ENCODE measurements at places on chromosomes 6 and 20.

- no peak overlapping the region for H3K4me3 ChIP-seq
- no peaks in the 10 kb centered on the region for H3K36me3 ChIP-seq
- H3K4me1 ChIP-seq: no peaks in the 10 kb centered on the region
- no peak overlapping the region for H3K27ac ChIP-seq
- no peak for DNase-seq
These were observed 20.0 kb upstream of the TMEM14A start for GRCh38 chr6:52650941-52651340.

DNA sequence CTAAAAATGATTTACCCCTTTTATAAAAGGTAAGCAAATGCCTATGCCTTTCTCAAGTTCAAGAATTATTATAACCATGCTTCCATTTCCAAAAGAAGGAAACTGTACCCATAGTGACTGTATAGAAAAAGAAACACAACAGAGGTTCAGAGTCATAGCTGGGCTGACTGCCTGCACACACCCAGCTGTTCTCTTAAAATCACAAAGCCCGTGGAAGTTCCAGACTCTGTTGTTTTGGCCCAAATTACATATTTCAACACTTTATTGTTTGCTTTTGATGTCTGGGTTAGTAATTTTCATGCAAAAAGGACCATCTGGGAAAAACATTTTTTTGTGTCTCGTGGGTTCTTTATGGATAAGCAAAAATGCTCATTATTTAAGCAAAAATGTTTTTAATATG is 99.2 kb downstream of the LCA5 start:
- DNase-seq: no peak
- no peak overlapping the region for H3K27ac ChIP-seq
- no peaks in the 10 kb centered on the region for H3K4me1 ChIP-seq
- H3K27me3 ChIP-seq: no peaks in the 10 kb centered on the region

GRCh38 chr20:50043573-50044352 is 61.0 kb downstream of the SNAI1 start:
- no peak overlapping the region for H3K4me3 ChIP-seq
- no peak for DNase-seq
- H3K36me3 ChIP-seq: no peaks in the 10 kb centered on the region
- H3K27me3 ChIP-seq: peaks cover 12% of the 10 kb centered on the region
- H3K27ac ChIP-seq: no peak overlapping the region
- H3K4me1 ChIP-seq: peaks cover 18% of the 10 kb centered on the region

DNA sequence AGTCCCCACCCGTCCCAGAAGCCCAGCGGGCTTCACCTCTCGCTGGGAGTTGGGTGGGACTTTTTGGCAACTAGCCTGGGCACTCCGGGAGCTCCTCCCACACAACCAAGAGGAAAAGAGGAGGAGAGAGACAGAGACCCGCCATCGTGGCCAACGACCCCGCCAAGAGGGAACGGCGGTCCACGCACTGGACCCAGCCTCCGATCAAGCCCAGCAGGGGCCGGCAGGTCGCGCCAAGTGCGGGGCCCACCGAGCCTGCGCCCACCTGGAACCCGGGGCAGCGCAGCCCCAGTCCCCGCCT is 3.0 kb upstream of the TMEM14C start:
- peaks cover 9% of the 10 kb centered on the region for H3K36me3 ChIP-seq
- H3K4me3 ChIP-seq: peak overlapping the region; percentile 82
- DNase-seq: no peak
- H3K27me3 ChIP-seq: no peaks in the 10 kb centered on the region
- peaks cover 43% of the 10 kb centered on the region for H3K4me1 ChIP-seq

GRCh38 chr6:33390173-33390572 is 1.4 kb upstream of the KIFC1 start:
- H3K27ac ChIP-seq: peak overlapping the region; percentile 95
- DNase-seq: no peak
- H3K36me3 ChIP-seq: peaks cover 22% of the 10 kb centered on the region
- H3K4me3 ChIP-seq: no peak overlapping the region
- H3K27me3 ChIP-seq: no peaks in the 10 kb centered on the region

GRCh38 chr20:12318043-12318442 is 400.4 kb downstream of the BTBD3 start:
- no peaks in the 10 kb centered on the region for H3K36me3 ChIP-seq
- no peak overlapping the region for H3K4me3 ChIP-seq
- no peaks in the 10 kb centered on the region for H3K27me3 ChIP-seq
- H3K27ac ChIP-seq: no peak overlapping the region

- peaks cover 15% of the 10 kb centered on the region for H3K27me3 ChIP-seq
- DNase-seq: no peak
- H3K36me3 ChIP-seq: no peaks in the 10 kb centered on the region
- H3K4me3 ChIP-seq: no peak overlapping the region
- H3K27ac ChIP-seq: no peak overlapping the region
These were observed 216.8 kb upstream of the CITED2 start for GRCh38 chr6:139591075-139591865.

DNA sequence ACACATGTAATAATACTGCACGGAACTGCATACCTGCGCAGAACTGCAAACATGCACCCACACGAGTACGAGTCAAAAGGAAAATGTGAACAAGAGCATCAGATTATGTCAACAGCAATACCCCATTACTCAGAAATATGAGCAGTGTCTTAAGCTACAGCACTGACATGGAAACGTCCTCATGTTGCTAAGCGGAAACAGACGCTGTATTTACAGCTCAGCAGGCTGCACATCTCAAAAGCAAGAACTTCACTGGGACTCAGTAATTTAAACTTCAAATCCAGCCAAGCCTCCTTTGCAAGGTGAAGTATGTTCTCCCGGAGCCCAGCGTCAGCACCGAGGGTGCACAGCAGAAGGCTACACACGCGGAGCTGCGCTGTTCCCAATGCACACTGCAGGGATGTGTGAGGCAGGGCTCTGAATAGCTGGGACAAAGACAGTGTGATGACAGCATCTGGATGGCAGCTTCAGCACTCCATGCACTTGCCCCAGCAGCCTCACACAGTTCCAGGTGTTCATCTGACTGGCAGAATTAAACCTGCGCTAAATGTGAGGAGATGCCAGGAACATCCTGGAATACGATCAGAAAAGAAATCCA is 202.8 kb downstream of the WDR27 start:
- H3K4me1 ChIP-seq: no peaks in the 10 kb centered on the region
- H3K4me3 ChIP-seq: no peak overlapping the region

GRCh38 chr6:163348789-163349680 is 65.5 kb upstream of the QKI start:
- H3K4me1 ChIP-seq: no peaks in the 10 kb centered on the region
- H3K27ac ChIP-seq: no peak overlapping the region
- DNase-seq: no peak
- H3K27me3 ChIP-seq: no peaks in the 10 kb centered on the region
- no peak overlapping the region for H3K4me3 ChIP-seq

DNA sequence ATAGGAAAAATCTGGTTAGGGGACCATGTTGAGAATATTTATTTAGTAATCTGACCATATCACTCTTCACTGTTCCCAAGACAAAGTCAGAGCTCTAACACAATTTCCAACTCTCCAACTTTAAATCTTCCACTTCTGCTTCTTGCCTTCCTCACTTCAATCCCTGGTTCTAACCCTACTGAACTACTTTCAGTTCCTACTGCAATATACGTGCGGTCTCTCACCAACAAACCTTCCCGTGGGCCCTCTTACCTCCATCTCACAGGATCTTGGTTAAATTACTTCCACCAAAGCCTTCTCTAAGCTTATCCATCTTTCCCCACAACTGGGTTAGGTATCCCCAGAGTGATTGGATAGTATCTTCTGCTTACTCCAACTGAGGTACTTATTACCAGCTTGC is 8.0 kb downstream of the EIF2S2 start:
- no peaks in the 10 kb centered on the region for H3K27me3 ChIP-seq
- peaks cover 69% of the 10 kb centered on the region for H3K4me1 ChIP-seq
- DNase-seq: no peak
- peaks cover 89% of the 10 kb centered on the region for H3K36me3 ChIP-seq

DNA sequence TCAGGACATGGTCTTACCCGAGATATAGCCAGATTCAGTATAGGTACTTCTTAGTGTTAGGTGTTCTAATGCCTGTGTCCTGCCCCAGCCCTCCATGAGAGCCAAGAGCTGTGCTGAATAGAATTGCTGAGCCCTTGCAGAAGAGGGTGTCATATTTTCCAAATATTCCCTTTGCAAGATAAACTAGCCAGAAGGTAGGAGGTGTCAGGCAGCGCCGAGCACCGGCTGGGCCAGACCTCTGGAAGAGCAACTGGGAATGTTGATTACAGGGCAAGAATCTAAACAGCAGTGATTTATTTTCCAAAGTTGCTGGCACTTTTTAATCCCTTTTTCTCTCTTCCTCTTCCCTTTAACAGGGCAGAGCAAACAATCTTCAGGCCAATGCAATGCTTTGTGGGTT is 37.1 kb upstream of the EZR start:
- H3K27ac ChIP-seq: no peak overlapping the region
- H3K4me3 ChIP-seq: no peak overlapping the region
- H3K4me1 ChIP-seq: peaks cover 7% of the 10 kb centered on the region
- no peaks in the 10 kb centered on the region for H3K36me3 ChIP-seq
- no peaks in the 10 kb centered on the region for H3K27me3 ChIP-seq

DNA sequence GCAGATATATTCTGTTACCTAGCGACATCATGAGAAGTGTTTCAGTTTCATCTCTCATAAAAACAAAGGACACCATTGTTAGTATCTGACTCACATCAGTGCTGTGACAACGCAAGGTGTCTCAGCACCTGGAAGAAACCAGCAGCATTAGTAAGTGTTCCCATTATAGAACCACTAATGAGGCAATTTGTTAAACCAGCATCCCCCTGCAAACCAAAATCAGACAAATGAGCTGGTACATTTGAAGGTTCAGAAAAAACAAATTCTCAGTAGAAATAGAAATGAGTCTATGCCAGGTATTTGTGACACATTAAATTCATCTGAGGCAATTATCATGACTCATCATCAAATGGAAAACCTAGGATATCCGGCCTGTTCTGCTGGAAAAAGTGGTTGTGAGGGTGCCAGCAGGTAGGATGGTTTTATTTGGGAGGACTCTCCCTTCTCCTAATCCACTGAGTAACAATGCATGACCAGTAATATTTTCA is 151.7 kb downstream of the TMEM200A start:
- H3K27me3 ChIP-seq: no peaks in the 10 kb centered on the region
- peaks cover 56% of the 10 kb centered on the region for H3K4me1 ChIP-seq
- H3K27ac ChIP-seq: peak overlapping the region; percentile 77
- peaks cover 21% of the 10 kb centered on the region for H3K36me3 ChIP-seq

DNA sequence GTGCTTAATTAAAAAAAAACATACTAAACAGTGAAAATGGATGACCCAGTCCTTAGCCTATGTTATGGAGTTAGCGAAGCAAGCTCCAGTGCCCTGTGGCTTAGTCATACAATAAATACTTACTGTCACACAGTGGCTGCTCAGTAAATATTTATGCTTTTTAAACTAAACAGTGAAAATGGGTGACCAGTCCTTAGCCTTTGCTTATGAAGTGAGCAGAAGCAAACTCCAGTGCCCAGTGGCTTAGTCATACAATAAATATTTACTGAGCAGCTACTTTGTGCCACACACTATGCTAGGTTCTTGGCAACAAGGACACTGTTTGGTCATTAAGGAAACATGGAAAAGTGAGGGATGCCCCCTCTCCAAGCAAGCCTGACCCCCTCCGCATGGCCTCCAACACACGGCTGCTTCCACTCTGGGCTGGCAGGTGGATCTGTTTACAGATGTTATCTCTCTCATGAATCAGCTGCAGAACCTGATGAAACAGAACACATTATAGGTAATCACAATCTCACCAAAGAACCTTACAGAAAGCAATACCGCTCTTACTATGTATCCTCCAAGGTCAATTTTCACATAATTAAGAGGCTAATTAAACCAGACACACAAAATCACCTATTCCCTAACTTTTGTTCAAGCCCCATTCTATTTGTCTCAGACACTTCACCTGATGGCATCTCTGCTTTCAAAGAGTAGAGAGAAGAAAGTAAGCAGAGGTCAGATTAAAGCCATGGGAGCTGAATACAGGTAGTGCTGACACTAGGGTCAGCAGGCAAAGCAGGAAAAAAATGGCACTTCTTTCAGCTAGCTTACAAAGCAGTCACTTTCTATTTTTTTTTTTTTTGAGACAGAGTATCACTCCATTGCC is 27.3 kb downstream of the CDK5RAP1 start:
- no peak for DNase-seq
- no peaks in the 10 kb centered on the region for H3K27me3 ChIP-seq
- peaks cover 48% of the 10 kb centered on the region for H3K36me3 ChIP-seq
- H3K4me1 ChIP-seq: peaks cover 24% of the 10 kb centered on the region
- no peak overlapping the region for H3K4me3 ChIP-seq

GRCh38 chr20:9099372-9099771 is 30.5 kb downstream of the PLCB4 start:
- no peak for DNase-seq
- H3K4me1 ChIP-seq: no peaks in the 10 kb centered on the region
- no peaks in the 10 kb centered on the region for H3K36me3 ChIP-seq
- no peaks in the 10 kb centered on the region for H3K27me3 ChIP-seq
- H3K27ac ChIP-seq: no peak overlapping the region

- H3K4me3 ChIP-seq: no peak overlapping the region
- H3K27ac ChIP-seq: no peak overlapping the region
These were observed 8.0 kb downstream of the TP53RK start for GRCh38 chr20:46681032-46681854.

- peaks cover 83% of the 10 kb centered on the region for H3K4me1 ChIP-seq
- no peak overlapping the region for H3K4me3 ChIP-seq
- DNase-seq: no peak
- no peaks in the 10 kb centered on the region for H3K27me3 ChIP-seq
- H3K36me3 ChIP-seq: peaks cover 8% of the 10 kb centered on the region
These were observed 26.2 kb downstream of the CDYL start for GRCh38 chr6:4802312-4802935.

DNA sequence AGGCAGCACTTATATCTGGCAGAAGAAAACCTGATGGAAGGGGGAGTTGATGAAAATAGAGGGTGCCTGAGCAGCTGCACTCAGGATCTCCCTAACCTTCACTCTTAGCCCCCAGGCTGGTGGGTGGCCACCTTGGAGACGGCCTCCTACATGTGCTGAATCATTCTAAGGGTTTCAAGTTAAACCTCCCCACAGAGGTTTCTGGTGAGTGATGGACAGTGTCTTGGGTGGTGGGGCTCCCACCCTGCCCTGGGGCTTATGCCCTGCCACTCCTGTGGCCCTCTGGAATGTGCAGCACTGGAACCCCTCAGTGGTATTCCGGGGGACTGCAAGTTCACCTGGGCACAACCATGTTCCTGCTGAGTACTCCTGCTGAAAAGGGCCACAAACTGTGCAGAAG is 357.2 kb downstream of the CD83 start:
- peaks cover 8% of the 10 kb centered on the region for H3K4me1 ChIP-seq
- no peaks in the 10 kb centered on the region for H3K36me3 ChIP-seq
- no peak for DNase-seq
- no peaks in the 10 kb centered on the region for H3K27me3 ChIP-seq
- no peak overlapping the region for H3K4me3 ChIP-seq
- no peak overlapping the region for H3K27ac ChIP-seq

GRCh38 chr6:111871725-111872400 is 1.4 kb downstream of the FYN start:
- no peak for DNase-seq
- peak overlapping the region; percentile 98 for H3K4me3 ChIP-seq
- H3K36me3 ChIP-seq: peaks cover 45% of the 10 kb centered on the region
- peaks cover 56% of the 10 kb centered on the region for H3K4me1 ChIP-seq
- no peaks in the 10 kb centered on the region for H3K27me3 ChIP-seq
- H3K27ac ChIP-seq: peak overlapping the region; percentile 98

GRCh38 chr6:167200806-167201205 is 43.0 kb upstream of the GPR31 start:
- DNase-seq: no peak
- H3K27me3 ChIP-seq: peaks cover 30% of the 10 kb centered on the region
- no peaks in the 10 kb centered on the region for H3K36me3 ChIP-seq
- no peak overlapping the region for H3K27ac ChIP-seq
